ENCODE measurements at places on chromosomes 7 and 10.
A peak's percentile ranks its signal among the peaks of the same experiment; 100 is the strongest.

- no peak for DNase-seq
Measured at GRCh38 chr10:29191674-29192073, 97.2 kb upstream of the LYZL1 start.

GRCh38 chr7:143967398-143967797 is 12.8 kb downstream of the OR2F1 start:
- DNase-seq, result no peak

GRCh38 chr10:26213157-26213800 is 3.3 kb upstream of the GAD2 start:
- no peak for DNase-seq

- no peak for DNase-seq
Measured at GRCh38 chr7:105916603-105917002, 40.2 kb upstream of the ATXN7L1 start.

DNA sequence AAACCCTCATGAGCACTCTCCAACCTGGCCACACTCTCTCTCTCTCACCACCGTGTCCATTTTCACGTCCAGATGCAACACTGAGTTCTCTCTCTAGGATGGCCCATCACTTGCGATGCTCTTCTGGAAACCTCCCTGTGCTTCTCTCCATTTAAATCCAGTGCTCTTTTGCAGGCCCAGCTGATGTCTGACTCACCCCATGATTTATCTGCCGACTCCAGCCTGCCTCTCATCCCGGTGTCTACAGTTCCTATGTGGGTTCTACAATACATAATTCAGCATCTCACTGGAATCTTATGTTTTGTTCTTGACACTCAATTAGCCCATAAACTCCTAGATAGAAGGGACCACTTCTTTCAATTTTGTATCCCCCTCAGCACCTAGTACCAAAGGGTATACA is 5.0 kb downstream of the TPK1 start:
- DNase-seq, result no peak

GRCh38 chr10:11887381-11888227 is 64.4 kb downstream of the PROSER2 start:
- no peak for DNase-seq

DNA sequence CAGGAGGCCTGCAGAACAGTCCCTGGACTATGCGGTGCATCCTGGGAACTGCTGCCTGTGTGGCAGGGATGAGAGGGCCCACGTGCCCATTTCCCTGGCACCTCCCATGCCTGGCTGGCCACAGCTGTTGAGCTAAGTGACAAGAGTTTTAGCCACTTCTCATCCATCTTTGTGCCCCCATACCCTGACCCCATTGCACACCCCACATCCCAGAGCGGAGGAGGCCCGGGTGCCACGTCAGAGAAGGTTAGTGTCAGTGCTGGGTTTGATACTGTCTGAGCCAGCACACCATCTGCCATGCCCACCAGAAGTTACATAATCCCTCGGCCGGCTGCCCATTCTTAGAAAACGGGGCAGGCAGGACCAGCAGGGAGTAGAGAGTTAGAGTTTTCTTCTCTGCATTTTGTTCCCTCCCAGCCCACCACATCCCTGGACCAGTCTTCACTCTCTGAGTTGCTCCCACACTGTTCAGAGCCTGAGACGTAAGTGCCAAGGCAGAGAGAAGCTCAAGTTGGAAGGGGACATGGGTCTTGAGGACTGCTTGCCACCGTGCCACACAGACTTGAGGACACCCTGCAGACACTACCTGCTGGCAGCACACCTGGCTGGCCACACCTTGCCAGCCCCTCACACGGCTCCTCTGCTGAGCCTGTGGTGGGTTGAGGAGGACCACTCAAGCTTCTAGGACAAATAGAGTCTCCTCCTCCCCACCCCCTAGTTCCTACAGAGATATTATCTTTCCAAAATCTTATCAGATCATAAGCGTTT is 13.1 kb downstream of the UNC5B start:
- DNase-seq, result peak; percentile 65

DNA sequence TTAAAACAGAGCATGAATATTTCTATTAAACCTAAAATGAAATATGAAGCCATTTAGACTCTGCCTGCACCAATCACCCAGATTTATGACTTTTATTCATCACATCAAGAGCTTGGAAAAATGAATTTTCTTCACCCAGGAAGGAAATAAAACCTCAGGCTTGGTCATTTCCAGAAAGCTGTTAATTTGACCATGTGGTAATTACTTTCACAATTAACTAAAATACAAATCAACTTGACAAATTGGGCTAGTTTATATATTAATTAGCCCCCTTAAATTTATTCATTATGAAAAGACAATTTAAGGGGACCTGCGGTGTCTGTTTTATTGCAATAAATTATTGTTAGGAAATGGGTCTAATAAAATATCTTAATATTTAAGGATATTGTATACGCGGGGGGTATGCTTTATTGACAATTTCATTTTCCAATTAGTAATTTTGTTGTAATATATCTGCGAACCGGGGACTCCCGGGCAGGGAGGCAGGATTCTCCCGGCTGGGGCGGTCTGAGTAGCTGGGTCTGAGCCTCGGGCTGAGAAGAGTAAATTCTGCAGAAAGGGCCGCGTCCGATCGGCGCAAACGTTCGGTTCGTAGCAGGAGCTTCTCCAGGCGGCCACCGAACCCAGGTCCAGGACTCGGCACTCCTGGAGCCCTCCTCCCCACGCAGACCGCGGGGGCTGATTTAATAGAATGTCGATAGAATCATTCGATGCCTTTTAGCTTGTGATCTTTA is 9.4 kb upstream of the MNX1 start:
- no peak for DNase-seq

DNA sequence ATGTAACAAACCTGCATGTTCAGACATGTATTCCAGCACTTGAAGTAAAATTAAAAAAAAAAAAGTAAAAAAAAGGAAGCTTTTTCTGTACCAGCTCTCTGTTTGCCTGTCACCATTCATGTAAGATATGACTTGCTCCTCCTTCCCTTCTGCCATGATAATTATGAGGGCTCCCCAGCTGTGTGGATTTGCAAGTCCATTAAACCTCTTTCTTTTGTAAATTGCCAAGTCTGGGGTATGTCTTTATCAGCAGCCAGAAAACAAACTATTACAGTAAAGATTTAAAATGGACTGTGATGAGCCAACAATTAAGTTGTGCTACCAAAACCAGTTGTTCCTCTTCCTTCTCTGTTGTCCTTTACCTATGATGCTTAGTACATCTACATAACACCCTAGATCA is 619.6 kb downstream of the ARL4A start:
- no peak for DNase-seq

GRCh38 chr7:75537731-75538130 is 45.6 kb downstream of the SPDYE5 start:
- DNase-seq, result no peak

DNA sequence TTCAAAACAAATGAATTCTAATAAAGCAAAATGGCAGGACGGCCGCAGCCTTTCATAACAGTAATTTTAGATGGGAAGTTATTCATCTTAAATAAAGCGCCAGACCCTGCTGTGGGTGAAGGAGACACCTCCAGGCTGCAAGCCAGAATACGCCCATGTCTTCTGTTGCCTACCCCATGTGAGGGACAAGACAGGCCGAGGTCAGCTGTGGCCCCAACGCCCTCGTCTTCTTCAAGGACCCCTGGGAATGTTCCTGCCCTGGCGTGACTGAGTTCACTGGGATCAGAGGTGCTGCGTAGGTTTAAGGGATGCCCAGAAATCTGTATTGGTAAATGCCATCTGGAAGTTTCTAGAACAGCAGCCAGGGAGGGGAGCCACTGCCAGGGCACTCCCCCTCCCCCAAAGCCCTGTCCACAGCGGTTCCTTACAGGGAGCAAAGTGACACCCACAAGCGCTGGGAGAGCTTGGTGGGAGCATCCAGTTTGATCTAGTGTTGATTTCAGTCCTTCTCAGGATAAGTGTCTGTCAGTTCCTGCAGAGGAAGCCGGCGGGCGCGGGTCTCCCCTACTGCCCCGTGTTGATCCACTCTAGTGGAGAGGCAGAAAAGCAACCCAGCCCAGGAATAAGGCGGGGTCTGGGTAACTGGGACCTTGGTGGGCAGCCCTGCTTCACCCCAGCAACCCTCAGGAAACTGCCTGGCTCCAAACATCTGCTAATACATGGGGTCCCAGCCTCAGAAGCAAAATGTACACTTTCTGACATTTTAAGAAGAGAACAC is 20.6 kb downstream of the PAPOLB start:
- no peak for DNase-seq

DNA sequence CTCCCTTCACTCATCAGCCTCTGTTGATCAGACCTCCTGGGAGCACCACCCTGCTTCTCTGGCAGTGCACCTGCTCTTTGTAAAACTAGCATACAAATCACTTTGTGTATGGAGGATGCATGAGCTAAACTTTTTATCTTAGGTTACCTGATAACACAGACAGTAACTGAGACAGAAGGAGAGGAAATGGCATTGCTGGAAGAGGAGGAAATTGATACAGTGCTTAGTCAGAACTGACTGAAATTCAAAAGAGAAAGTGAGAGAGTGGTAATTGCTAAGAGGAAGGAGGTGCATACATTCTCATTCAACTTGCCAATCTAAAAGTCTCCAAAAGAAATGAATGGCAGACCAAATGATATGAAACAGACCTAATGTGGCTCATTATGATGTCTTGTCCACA is 1120.7 kb downstream of the GATA3 start:
- DNase-seq, result no peak

- DNase-seq, result peak; percentile 62
Measured at GRCh38 chr7:48035301-48035966, at the start of gene C7orf57. C7orf57 (plus strand) TSS chr7:48035543; CDS start chr7:48036309, 766 bp downstream.

DNA sequence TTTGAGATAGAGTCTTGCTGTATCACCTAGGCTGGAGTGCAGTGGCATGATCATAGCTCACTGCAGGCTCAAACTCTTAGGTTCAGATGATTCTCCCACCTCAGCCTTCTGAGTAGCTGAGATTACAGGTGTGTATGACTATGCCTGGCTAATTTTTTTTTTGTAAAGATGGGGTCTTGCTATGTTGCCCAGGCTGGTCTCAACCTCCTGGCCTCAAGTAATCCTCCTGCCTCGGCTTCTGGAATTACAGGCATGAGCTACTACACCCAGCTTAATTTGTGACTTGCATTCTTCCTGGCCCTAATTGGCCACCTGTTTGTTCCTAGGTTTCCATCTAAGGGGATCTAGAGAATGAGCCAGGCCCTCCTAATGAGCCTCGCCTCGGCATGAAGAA is 9.3 kb downstream of the ARHGAP22 start:
- DNase-seq, result no peak

DNA sequence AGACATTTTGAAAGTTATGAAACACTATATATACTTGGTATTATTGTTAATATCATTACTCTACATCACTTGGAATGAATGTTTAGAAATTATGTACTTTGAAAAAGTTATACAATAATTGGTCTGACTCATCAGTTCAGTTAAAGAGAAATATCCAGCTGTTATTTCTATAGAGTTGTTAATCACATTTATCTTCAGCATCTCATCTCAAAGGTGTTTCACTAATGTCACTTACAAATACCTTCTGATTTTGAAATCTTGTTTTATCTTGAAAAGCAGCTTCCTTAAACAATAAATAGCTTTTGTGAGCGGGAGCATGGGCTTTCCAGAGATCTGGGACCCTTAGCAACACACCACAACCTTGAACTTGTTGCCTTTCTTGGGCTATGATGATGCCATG is 205.2 kb downstream of the PCLO start:
- DNase-seq, result no peak

- DNase-seq, result no peak
Measured at GRCh38 chr7:17490825-17491224, 192.4 kb downstream of the AHR start.

DNA sequence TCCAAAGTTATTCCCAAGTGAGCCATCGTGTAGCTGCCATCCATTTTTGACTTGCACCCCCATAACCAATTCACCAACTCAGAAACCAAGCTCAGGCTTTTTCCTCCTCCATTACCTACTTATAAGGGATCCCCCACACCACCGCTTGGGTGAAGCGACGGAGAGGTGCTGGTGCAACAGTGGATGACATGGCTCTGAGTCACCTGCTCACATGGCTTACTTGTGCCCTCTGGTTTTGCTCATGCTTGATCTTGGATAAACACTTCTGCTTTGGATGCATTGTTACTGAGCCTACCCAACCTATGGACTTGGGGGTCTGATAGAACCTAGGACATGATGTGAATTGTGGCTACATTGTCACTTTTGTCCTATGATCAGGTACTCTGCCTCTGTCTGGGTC is 12.0 kb upstream of the AKR1B1 start:
- DNase-seq, result no peak

DNA sequence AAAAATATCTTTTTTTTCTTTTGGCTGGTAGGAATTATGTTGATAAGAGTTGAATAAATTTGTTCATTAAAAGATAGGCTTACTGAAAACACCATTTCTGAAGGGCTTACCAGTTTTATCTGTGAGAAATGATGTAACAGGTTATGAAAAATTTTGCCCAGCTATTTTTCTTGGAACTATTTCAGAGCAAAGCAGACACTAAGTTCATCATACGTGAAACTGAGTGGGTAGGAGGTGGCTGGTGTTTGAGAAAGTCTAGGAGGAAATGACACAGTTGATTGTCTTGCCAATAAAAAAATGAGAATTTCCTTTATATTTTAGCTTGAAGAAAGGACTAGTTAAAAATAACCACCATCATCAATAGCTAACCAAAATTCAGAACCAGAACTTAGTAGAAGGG is 6.2 kb upstream of the MRC1 start:
- DNase-seq, result no peak

- DNase-seq, result peak; percentile 96
Measured at GRCh38 chr10:62095181-62096122, 173.2 kb downstream of the RTKN2 start.

DNA sequence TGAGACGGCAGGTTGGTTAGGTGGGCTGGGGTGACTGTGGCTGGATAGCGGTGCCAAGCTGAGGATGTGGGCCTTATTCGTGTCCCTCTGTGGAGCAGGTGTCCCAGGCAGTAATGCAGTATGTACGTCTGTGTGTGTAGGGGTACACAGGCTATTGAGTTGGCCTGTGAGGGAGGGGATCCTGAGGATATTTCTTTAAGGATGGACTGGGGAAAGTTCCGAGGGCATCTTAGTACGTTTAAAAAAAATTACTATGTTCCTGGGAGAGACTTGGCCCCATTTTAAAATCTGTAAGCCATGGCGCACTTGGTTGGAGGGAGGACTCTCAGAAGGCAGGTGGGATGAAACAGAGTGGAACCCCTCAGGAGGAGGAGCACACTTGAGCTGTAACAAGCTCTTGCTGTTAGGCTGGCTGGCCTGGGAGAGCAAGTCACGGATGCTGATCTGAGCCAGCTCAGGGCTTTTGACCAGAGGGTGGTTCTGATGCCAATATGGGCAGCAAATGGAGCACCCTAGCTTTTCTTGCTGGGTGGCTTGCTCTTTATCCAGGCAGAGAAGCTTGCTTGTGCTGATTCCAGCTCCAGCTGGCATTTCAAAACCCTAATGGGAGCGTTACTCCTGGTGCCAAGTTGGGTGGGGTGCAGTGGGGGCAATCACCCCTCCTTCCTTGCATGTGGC is 765 bp downstream of the WBP1L start:
- DNase-seq, result peak; percentile 34

- DNase-seq, result no peak
Measured at GRCh38 chr10:78259391-78259790, 225.7 kb downstream of the RPS24 start.

- no peak for DNase-seq
Measured at GRCh38 chr10:133471300-133472109, 17.8 kb downstream of the SCART1 start.

- DNase-seq, result no peak
Measured at GRCh38 chr7:63521-64021, 128.8 kb upstream of the FAM20C start.

Data from pons (tissue), 1 donor.